Stimulated activated CD8-positive, alpha-beta memory T cell treated with anti-CD3 and anti-CD28 coated beads, Interleukin-15, amount 100 ng/mL, for 24 hours (primary cell): ENCODE measurements at places on chromosomes 3 and 15.

GRCh38 chr3:53689681-53690080, 156.5 kb downstream of the CHDH start:
- DNase-seq, result no peak

DNA sequence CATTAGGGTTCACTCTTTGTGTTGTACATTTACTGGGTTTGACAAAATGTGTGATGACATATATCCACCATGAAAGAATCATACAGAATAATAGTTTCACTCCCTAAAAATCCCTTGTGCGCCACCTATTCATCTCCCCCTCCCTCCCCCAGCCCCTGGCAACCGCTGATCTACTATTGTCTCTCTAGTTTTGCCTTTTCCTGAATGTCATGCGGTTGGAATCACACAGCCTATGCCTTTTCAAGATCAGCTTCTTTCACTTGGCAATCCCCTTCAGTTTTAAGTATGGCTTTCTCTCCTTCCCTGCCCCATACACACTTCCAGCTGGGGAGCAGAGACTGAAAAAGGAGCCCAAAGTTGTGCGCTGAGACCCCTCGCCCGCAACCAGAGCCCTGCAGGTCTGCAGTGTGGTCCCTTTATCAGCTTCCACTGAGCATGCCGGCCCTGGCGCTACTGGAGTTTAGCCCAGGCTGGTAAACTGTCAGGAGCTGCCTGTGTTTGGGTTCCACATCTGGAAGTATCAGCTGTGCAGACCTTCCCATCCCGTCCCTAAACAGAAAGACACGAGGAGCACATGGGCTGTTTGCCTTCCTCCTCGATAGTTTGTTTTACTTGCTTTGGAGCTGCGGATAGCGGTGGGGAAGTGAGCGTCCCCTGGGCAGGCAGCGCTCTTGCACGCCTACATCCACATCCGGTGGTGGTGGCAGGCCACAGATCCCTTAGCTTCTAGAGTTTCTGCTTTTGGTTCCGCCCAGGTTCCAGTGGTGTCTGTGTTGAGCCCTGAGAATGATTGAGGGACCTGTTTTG, 12.3 kb downstream of the BOC start:
- DNase-seq, result no peak

GRCh38 chr3:192514081-192514753, 213.1 kb downstream of the FGF12 start:
- DNase-seq, result no peak

DNA sequence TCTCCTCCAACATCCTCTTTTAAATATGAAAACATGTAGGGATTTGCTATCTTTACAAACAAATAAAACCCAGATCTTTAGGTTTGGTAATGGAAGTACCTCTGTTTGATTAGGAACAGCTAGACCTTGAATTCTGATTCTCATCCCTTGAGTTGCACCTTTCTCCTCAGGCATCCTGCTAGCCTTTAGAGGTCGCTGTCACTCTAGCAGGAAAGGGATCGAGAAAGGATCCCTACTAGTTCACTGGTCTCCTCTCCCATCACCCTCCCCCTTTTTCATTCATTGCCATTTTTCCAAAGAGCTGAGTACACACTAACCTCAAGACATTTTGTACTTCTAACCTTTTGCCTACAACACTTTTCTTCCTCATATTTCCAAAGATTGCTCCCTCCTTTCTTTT, 569.8 kb downstream of the RBMS3 start:
- no peak for DNase-seq

- DNase-seq, result no peak
Observed at GRCh38 chr3:14872706-14873105, 53.9 kb downstream of the FGD5 start.

GRCh38 chr3:111668888-111669488, 73.8 kb upstream of the ZBED2 start:
- no peak for DNase-seq

DNA sequence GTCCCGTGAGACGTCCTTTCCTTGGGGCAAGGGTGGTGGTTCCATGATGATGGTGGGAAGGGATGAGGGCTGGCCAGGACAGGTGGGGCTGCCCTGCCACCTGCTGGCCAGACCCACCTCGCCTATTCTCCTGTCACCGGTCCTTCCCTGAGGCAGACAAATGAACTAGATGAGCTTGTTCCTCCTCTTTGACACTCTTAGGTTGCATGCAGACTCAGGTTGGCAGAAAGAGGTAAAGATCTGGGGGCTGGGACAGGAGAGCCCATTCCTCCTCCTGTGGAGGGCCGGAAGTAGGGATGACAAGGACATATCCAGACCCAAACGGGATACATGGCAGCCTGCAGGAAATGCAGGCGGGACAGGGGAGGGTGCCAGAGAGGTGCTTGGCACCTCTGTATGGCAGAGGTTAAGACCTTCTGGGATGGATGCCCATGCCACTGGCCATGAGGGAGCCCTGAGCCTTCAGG, 38.6 kb downstream of the ACSBG1 start:
- DNase-seq, result no peak
